T-helper 17 cell (primary cell): ENCODE measurements at places on chromosomes 6 and 20. TPM values are rescaled to one million over a fixed set of nuclear protein-coding genes. Genes with fewer than 3 reads are reported as not detected.

DNA sequence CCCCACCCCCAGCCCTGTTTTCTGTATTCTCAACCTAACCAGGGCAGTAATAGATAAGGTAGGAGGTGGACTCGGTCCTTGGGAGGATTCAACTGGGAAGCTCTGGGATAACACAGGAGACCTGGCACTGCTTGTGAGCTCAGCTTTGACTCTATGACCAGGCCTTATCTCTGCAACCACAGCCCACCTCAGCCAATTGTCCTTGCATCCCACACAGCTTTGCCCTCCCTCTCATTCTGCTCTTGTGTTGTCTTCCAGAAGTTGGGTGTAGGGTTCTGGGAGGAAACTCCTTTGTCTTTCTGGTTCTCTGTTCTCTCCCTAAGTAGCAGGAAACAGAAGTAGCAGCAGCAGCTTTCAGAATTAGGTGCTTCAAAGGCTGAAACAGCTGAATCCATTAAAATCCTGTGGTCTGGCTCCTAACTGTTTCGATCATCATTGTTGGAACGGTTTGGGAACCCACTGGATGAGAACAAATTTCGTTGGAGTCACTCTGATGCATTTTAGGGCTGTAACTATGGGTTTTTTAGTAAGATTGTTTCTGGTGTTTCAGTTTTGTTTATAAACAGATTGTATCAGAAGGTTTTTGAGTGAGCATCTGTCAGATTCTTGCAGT, 32.4 kb upstream of the SNX9 start:
- DNase-seq = no peak

The RWDD1 gene
- 48.2 TPM for total RNA-seq

- no peak for DNase-seq
Observed at GRCh38 chr6:90044833-90045381, 150.6 kb downstream of the GJA10 start.

DNA sequence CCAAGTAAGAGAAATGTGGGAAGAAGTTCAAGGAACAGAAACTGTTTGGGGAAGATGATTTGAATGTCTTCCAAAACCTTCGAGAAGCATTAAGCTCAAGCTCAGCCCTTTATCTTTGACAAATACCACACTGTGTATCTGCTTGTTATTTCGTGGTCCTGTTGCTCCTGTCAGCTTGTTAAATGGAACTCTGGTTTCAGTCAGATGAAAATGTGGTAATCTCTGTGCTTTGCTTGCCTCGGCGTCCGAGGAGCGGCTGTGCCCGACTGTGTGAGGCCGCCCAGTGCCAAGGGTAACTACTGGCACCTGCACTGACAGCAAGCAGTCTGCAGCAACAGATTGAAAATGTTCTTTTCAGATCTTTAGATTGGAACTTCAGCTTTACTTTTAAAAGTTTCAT, 577.9 kb upstream of the FLRT3 start:
- no peak for DNase-seq

DNA sequence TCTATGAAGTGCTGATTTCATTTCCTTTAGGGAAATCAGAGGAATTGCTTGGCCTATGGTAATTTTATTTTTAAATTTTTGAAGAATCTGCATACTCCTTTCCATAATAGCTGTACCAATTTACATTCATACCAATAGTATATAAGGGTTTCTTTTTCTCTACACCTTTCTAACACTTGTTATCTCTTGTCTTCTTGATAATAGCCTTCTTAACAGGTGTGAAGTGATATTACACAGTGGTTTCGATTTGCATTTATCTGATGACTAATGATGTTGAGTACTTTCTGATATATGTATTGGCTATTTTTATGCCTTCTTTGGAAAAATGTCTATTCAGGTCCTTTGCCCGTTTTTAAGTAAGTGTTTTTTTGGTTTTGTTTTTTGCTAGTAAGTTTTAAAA, 40.8 kb downstream of the SMAP1 start:
- no peak for DNase-seq

DNA sequence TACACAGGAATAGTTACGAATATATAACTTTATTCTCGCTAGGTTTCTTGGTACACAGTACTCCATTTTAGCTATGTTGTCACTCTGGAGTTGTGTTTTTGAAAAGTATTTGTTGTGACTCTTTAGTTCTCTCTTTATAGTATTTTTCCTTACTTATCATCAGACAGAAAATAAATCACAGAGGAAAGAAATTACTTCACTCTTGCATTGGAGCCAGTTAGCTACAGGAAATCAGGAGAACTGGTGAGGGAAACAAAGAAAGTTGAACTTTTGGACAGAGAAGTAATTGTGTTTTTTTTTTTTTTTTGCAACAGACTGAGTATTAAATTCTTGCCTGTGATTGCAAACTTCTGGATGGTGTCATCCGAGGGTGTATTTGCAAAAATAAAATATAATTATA, 33.9 kb downstream of the DSE start:
- DNase-seq = no peak
